Left renal cortex interstitium (tissue), 4 donors: ENCODE measurements at places on chromosomes 12 and 14. TPM values are rescaled to one million over a fixed set of nuclear protein-coding genes. Genes with fewer than 3 reads are reported as not detected.

The TAS2R42 gene
- polyA plus RNA-seq, result not detected

The LMNTD1 gene
- polyA plus RNA-seq, result not detected

The PTPRR gene
- 0.82 TPM for polyA plus RNA-seq

The EMP1 gene
- 112 TPM for polyA plus RNA-seq

The TMTC3 gene
- 25.6 TPM for polyA plus RNA-seq

The NID2 gene
- 94.5 TPM for polyA plus RNA-seq

The VCPKMT gene
- 14.7 TPM for polyA plus RNA-seq

The TMEM229B gene
- 1.8 TPM for polyA plus RNA-seq

The SYNE3 gene
- polyA plus RNA-seq, result 2.5 TPM
